ENCODE measurements at places on chromosomes 13 and 19.

DNA sequence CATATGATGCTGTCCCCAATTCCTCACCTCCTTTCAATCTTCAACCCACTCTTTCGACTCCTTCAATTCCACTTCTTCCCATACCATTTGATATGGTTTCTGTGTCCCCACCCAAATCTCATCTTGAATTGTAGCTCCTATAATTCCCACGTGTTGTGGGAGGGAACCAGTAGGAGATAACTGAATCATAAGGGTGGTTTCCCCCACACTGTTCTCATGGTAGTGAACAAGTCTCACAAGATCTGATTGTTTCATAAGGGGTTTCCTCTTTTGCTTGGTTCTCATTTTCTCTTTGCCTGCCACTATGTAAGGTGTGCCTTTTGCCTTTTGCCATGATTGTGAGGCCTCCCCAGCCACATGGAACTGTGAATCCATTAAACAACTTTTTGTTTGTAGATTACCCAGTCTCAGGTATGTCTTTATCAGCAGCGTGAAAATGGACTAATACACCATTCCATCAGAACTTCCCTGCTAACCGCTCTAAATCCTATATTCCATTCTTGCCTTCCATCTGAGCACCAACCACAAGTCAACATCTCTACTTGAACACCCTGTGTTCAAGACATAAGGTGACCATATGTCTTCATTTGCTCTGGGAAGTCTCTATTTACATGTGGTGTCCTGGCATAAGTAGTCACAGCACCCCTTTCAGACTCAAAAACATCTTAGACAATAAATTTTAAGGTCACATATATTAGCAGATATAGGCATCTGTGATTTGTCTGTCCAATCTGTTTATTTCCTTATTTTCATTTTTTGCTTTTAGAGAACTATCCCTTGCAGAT is 122.9 kb downstream of the TSHZ3 start:
- DNase-seq: no peak

DNA sequence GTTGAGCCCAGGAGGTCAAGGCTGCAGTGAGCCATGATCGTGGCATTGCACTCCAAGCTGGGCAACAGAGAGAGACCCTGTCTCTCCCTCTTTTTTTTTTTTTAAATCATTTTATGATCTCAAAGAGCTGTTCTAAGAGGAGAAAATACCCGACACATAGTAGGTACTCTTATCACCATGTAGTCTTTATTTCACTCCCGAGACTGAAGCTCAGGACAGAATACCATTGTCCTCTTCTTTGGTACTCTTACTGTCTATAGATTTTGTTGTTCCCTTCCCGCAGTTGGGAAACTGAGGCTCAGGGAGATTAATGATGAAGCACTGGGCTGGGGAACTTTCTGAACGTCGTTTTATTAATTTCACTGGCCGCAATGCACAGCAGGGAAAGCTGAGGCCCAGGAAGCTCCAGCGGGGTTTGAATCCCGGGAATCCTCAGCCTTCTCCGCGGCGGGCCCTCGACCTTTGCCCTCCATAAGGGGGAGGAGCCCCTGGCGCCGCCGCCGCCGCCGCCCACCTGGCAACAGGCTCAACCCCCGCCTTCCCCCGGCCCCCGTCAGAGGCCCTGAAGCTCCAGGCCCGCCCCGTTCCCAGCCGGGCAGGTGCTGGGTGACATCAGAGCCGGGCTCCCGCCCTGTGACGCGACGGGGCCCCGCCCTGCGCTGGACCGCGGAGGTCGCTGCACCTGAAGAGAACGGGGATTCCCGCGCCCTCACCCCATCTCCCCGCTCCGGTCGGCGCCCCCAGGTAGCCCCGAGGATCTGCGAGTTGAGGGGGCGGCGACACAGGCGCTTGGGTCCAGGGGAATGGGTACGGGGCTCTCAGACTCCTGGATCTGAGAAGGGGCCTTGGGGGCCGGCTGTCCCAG is 1.6 kb downstream of the MYH14 start:
- DNase-seq: no peak

- no peak for DNase-seq
Observed at GRCh38 chr13:66074018-66074615, 1156.0 kb downstream of the PCDH9 start.

DNA sequence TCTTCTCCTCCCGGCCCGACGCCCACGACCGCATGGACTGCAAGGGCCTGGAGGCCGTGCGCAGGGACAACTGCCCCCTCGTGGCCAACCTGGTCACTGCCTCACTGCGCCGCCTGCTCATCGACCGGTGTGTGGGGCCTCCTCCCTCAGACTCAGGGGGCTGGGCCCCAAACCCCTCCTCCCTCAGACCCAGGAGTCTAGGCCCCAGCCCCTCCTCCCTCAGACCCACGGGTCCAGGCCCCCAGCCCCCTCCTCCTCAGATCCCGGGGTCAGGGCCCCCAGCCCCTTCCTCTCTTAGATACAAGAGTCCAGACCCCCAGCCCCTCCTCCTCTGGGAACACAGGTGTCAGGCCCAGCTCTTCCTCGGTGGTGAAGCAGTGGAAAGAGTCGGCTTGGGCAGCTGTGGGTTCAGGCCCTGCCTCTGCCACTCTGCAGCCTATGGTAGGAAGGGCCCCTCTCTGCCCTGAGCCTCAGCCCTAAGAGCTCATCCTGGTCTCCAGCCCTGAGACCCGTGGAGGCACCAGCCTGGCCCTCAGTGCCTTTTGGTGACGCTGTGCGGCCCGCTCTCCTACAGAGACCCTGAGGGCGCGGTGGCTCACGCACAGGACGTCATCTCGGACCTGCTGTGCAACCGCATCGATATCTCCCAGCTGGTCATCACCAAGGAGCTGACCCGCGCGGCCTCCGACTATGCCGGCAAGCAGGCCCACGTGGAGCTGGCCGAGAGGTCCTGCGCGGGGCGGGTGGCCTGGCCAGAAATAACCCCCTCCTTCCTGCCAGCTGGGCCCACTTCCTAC is 3.7 kb upstream of the SPIB start:
- DNase-seq: peak; percentile 79
